Posterior cingulate gyrus (tissue), 11 donors: ENCODE measurements at places on chromosomes 1 and 21.

DNA sequence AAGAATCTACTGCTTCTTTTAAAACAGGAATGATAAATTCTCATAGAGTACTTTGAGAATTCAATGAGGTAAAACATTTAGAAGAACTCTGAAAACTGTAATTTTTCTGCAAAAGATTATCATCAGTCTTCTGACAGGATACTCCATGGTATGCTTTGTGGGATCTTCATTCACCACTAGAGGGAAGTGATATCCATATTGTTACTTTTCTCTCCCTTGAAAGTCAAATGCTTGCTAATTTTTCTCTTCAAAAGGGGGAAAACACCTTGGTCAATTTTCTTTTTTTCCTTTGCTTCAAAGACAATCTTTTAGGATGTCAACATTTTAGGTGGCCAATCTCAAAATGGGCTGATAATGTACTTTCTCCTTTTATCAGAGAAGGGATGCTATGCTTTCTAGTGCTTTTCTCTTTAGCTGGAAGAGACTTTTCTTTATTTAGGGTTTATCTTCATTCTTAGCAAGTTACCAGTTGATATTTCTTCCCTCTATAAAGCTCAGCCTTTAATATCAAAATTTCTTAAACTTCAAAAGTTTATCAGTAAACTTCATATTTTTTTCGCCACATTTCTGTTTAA, 95.5 kb downstream of the NEGR1 start:
- DNase-seq, result no peak

DNA sequence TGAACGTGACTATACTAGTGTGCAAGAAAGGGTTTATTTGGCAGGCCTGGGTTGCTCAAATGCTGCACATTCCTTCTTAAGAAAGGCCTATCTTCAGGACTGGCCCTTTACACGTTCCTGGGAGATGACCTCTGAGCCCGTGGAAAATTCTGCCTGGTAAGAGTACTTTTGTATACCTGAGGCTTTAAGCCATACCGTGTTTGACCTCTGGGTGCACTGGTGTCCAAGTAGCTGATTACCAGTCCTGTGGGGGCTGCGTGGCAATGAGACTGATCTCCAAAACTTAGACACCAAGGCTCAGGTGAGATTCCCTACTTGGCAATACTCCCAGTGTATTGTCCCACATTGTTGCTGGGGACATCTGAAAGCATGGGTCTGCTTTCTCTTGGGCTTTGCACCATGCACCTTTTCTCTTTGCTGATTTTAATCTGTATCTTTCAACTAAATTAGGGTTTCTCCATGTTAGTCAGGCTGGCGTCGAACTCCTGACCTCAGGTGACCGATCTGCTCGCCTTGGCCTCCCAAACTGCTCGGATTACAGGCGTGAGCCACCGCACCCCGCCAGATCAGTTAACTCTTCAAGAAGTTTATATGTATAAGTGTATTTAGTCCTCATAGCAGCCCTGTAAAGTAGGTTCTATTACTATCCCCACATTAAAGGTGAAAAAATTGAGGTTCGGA, 44.5 kb downstream of the TRIM33 start:
- DNase-seq, result no peak

- peak; percentile 55 for DNase-seq
These were observed 3.6 kb upstream of the DHRS3 start for GRCh38 chr1:12621346-12622335.

GRCh38 chr1:21175324-21175669, 1.4 kb downstream of the EIF4G3 start:
- DNase-seq, result no peak

DNA sequence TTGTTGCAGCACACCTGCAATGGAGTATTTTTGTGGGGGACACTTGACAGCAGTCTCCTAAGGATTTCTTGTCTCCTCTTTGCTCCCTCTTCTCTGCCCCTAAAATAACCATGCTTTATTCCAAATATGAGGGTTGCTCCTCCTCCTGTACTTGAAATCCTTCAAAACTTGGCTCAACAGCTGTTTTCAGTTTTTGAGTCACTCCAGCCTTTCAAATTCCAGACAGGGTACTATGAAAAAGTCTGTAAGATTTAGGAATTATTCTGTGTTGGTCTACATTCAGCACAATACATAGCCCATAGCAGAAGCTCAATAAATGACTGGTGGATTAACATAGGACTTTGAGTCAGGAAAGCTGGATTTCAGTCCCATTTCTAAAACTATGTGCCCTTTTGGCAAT, 5.5 kb downstream of the AP4B1 start:
- no peak for DNase-seq

DNA sequence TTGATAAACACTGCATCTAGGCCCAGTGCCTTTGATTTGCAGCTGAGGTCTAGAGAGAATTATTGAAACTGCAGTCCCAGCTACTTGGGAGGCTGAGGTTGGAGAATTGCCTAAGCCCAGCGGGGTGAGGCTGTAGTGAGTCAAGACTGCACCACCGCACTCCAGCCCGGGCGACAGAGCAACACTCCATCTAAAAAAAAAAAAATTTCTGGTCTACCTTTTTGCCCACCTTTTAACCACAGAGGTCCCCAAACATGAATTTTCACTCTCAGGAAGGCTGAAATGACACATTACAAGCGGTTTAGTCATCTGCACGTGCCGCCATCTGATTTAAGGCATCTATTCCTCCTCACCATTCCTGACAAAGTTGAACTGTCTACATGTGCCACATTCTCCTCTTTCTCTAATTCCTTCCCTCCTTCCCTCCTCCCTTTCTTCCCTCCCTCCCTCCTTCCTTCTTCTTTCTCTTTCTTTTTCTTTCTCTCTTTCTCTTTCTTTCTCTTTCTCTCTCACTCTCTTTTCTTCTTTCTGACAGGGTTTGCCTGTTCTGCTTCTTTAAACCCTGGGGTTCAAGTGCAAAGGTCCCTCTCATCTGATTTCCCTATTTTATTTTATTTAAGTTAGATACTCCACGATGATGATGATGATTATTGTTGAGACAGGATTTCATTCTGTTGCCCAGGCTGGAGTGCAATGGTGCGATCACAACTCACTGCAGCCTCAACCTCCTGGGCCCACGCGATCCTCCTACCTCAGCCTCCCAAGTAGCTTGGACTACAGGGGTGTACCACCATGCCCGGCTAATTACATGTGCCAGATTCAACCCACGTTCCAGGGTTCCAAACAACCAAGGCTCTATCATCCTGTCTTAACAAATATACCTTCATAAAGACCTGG, 3.0 kb upstream of the SOD1 start:
- DNase-seq, result no peak

DNA sequence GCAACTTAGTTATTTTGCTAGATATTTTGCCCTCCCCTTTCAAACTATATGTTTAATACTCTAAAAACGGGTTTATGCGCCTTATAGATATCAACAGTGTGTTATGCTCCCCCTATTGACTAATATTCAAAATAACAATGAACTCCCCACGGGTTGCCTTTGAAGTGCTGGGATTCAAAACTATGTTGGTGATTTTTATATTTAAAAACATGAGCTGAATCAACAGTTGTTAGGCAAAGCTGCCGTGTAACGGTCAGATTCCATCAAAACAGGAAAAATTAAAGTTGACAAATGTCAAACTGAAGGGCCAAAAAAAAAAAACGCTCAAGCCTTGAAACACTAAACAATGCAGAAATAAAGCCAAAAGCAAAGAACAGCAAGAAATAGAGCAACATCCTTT, 2.5 kb downstream of the TGFBR3 start:
- DNase-seq, result no peak

DNA sequence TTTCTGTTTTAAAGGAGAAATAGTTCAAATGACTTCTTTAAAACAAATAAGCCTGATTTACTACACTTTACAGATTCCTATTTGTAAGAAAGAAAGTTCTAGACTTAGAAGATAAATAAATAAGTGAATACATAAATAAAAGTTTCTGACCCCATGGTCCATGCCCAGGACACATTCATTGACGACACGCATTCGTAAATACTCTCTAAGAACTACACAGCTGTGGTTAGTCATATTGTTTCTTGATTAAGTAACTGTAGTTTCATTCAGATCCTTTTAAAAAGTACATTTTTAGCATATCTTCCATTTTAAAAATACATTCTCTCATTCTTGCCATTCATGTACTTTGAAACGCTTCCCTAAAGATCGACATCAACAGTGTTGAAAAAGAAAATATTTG, 497.4 kb downstream of the SETD4 start:
- no peak for DNase-seq

DNA sequence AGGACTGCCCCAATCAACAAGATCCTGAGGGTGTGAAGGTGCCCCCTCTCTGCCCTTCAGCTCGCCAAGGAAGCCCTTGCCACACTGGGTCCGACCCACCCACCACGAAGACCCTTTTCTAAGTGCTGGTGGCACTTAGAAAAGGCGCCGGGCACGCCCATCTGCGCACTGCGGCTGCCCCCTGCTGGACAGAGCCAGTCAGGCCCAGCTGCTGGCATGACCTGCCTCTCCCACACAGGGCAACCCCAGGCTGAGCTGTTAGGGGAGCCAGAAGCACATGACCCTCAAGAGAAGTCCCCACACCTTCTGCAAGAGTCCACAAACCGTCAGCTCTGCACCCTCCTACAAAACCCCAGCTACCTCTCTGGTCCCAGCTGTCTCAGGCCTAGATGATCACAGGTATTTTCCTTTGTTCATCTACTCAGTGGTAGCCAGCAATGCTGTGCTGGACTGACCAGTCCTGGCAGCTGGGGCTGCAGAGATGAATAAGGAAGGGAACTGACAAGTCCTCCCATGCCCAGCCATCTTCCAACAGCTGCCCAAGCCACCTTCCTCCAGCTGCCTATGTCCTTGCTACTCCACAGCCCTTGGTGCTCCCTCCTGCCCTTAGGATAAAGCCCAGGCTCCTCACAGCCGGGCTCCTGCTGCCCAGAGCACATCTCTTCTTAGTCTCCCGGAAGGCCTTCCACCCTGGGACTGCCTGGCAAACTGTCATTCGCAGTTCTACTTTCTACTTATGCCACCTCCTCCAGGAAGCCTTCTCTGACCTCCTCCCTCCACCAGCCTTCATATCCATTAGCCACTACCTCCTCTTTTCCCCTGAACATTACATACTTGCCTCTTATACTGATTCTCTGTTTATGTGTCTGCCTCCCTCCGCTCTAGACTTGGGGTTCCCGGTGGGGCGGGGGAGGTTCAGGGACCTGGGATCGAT, 39.8 kb upstream of the ZC3H12A start:
- peak; percentile 72 for DNase-seq

DNA sequence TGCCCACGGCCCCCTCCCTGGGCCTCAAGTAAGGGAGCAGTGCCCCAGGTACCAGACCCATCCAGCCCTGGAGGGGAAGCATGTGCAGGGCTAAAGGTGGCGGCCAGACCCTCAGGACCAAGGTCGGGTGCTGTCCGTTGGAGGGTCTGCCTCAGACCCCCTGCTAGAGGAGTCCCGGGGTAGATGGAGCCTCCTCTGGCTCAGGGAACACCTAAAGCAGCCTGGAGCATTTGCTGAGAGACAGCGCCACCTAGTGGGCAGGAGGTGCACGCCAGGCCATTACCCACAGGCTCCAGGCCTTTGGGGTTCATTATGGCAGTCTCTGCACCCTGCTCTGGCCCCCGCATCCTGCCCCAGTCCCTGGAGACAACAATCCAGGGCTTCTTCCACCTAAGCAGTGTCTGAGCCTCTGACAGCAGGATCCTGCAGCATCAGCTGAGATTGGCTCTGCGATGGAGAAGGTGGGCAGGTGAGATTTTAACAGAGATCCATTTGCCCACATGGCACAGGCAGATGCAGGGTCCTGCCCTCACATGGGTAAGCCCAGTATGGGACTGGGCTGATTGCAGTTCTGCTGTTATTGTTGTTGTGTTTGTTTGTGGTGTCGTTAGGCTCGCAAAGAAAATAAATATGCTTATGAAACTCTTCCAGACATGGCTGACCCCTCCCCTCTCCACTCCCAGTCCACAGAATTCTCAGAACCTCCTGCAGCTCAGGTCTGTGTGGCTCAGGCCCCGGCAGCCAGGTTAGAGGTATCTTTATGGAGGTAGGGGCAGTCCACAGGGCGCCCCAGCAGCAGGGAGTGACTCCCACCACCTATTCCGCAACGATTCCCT, 42.4 kb downstream of the CTNNBIP1 start:
- peak; percentile 73 for DNase-seq

DNA sequence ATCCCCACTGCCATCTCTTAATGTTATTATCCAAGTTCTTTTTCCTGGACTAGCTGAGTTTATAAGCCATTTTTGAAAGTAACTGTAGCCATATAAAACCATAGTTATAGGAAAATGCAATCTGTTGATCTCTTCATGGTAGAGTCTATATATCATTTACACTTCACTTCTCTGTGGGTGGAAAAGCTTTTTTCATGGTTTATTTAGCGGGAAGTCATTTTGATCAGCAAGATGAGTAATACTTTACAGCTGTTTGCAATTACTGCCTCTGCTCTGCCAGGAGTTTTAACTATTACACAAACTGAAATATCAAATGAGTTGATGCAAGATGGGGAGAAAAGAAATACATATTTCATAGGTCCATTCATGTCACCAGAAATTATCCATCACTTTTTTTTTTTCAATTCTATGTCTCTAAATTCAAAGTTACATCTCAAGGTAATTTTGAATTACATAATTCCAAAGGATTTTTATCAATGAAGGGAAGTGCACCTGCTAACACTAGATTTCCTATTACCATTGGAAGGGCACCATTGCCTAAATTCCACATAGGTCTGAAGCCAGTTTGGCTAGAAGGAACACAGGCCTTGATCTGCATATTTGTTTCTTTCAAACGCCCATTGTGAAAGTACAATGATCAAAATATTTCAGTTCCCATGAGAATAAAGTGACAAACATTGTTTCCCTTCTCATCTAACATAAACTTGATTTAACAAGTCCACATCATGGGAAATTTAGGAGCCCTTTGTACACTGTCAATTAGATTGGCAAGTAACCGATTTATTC, 296.7 kb downstream of the ZNF326 start:
- DNase-seq, result no peak

- DNase-seq, result no peak
These were observed 153.7 kb downstream of the ELAVL4 start for GRCh38 chr1:50262436-50262835.

DNA sequence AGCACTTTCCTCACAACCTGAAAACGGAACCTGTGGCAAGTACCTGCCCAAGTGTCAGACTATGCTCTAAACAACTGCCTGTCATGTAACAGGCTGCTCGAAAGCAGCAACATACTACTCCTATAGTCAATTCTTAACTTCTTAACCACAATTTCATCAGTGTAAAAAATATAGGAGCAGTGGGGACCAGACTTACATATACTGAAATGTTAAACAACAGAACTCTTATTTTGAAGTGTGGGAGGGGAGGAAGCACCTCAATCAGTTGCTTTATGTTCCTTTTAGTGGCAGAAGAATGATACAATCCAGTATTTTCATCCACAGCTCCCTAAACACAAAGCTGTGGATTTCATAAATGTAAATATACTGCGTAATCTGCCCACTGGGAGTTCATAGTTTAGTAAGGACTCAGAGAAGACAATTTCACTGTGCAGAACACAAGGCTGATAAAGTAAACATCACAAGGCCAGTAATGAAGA, 44.2 kb downstream of the WLS start:
- DNase-seq, result no peak

GRCh38 chr1:76191561-76191960, 117.0 kb downstream of the ST6GALNAC3 start:
- DNase-seq, result no peak

GRCh38 chr1:31183927-31184554, 55.6 kb downstream of the NKAIN1 start:
- DNase-seq, result peak; percentile 55

- no peak for DNase-seq
These were observed 34.0 kb upstream of the RUNX3 start for GRCh38 chr1:24963943-24964693.
